ENCODE measurements at places on chromosomes 4 and X.

- no peak for DNase-seq
Observed at GRCh38 chrX:431056-431455, 44.3 kb upstream of the PPP2R3B start.

DNA sequence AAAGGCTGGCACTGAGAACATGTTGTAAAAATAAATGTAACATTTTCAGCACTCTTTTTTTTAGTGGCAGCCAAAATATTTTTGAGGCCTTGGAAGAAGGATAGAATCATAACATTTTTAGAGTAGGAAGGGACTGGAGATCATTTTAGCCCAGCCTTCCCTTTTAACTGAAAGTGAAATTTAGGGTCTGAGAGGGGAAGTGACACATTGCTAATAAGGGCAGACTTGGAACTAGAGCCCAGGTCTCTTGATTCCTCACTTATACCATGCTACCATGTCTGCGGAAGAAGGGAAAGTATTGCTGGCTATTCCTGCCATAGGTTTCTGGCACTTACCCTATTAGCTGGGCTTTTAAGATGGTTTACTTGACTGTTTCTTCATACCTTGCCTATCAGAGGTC, 4.8 kb downstream of the WDR44 start:
- no peak for DNase-seq

DNA sequence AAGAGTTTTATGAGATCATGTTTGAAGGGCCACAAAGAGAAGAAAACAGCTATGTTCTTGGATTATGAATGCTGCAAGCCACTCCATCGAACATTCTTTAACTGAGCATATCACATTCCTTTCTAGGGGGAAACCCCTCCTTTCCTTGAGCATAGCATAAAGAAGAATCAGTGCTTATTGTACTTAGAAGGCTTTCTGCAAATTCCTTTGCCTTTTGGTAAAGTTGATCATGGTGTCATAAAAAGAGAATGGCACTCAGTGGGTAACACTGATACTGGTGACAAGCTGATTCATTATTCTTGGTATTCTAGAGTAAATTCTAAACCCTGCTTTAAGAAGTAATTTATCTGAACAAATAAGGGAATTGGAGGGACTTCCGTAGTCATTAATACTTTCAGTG, 88.5 kb upstream of the GPR34 start:
- no peak for DNase-seq

GRCh38 chr4:36220776-36221175, 23.5 kb downstream of the ARAP2 start:
- DNase-seq: no peak

GRCh38 chrX:65601530-65602220, 65.8 kb upstream of the MSN start:
- no peak for DNase-seq

DNA sequence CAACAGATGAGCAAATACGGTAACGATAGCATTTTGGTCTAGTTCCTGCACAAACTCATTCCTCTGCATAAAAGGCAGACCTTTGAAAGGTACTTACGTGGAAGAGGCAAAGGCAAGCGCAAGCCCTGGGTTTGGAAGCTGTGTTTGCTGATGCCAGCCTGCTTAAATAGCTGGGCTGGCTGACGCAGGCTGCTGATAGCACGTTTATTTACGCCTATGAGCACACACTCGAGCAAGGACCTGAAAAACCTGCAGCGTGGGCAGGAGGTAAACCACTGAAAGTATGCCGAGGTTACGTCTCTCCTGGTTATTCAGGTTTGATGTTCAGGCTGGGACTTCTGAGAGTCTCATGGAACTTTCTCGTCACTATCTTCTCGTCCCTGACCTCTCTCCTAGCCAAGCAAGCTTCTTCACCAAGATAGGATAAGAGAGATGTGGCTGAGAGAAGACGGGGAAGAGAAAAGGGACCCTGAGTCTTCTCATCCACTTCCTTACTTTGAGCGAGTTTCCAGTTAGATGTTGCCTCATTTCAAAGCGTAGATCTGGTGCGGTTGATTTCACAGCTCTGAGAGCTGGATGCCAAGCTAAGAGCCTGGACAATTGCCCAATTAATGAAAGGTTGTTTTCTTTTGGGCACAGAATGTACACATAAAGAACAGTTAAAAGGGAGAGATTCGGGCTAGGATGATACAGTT, at the start of gene HOPX:
Gene HOPX (minus strand): TSS at position 139 of the 695 bp plus-strand sequence. CDS start 23,480 bp downstream, outside the sequence.
- DNase-seq: peak; percentile 29

DNA sequence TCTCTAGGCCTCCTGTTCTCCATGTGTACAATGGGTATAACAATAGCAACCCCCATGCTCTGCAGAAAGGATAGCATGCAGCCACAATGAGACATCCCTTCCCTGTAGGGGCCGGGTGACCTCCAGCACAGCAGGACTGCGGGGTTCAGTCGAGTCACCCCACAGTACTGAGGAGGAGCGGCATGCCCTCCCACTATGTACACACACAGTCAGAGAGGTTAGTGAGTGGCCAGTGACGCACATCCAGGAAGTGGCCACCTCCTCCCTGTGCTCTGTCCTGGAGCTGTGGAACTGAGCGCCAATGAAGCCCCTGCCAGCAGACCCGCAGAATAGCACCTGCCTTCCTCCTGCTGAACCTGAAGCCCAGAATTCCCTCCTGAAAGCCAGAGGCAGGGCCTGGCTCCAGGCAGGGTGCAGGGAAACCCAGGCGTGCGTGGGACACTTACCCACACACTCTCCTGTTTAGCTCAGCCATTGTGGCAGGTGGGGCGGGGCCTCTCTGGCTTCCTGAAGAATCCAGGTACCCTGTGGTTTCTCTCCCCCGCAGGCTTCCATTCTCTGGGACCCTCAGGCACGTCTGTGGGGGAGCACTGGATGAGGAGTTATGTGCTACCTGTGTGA, 50.0 kb downstream of the WFS1 start:
- no peak for DNase-seq

- no peak for DNase-seq
Observed at GRCh38 chrX:153744210-153745066, 19.6 kb upstream of the PLXNB3 start.

DNA sequence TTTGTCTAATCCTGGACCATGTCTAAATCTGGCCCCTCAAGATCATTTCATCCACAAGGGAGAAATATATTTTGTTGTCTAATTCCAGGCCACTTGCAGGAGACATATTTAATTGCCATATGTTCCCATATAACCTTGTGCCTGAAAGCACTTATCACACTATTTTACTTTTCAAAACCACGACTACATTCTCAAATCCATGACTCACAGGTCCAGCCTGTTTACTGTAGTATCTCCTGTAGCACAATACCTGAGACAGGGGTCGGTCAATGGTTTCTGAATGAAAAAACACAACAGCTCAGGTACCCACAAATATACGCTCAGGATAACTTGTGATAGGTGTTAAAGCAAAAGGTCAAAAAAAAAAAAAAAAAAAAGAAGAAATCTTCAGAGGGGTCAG, 60.9 kb downstream of the SEC24D start:
- no peak for DNase-seq

GRCh38 chr4:78687818-78688217, 88.3 kb upstream of the BMP2K start:
- DNase-seq: no peak

- DNase-seq: no peak
Observed at GRCh38 chrX:154751203-154751668, 359 bp upstream of the GAB3 start.

GRCh38 chrX:25016361-25016671, 551 bp upstream of the ARX start:
- no peak for DNase-seq

GRCh38 chrX:130805903-130806302, 97.1 kb downstream of the ENOX2 start:
- no peak for DNase-seq

- no peak for DNase-seq
Observed at GRCh38 chr4:122503214-122503613, 46.7 kb upstream of the IL2 start.

DNA sequence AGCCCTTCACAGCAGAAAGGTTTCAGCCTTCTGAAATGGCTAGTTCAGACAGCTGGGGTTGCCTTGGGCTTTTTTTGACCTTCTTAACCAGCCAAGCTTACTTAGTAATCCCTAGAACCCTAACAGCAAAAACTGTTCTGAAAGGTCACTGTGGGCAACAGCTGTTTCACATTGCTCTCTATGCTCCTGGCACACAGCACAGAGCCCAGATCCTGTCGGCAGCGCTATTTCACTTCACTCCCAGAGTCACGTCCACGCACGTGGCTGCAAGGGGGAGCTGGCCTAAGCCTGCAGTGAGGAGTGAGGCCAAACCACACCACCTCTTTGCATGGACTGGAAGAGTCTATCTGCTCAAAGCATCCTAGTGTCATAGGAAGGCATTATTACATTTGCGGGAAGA, 32.0 kb upstream of the STS start:
- DNase-seq: no peak

GRCh38 chrX:10514891-10515290, 105.5 kb downstream of the MID1 start:
- no peak for DNase-seq

- DNase-seq: no peak
Observed at GRCh38 chr4:176793060-176793605, 411 bp upstream of the VEGFC start.

- DNase-seq: no peak
Observed at GRCh38 chr4:131054489-131055019, 1958.6 kb downstream of the C4orf33 start.

DNA sequence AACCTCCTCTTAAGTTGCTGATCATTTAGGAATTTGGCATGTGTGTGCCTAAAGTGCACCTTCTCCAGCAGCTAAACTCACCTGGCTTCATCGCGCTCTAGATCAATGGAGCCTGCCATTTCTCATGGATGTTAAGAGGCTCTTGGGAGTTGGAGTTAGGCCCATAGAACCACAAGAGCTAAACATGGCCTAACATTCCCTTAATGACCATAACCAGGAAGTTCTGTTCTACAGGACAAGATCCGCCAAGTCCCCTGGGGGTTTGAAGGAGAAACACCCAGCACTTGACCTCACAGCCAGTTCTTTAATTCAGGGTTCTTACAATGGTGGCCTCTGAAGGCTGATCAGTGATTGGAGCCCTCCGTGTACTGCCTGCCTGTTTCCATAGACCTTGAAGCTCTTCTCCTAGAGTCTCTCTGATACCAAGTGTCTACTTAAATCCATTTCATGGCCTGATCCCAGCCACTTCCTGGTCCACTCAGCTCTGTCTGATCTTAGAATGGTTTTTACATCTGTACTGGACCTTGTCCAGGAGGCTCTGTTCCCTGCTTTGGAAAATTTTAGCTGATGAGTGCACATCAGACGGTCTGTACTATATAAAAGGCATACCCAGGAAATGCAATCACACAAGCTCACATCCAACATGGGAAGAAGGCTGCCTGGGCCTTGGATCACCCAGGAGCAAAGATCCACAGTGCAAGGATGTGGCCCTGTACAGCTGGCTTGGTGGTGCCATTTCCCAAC, 45.1 kb downstream of the RPS3A start:
- DNase-seq: no peak

- no peak for DNase-seq
Observed at GRCh38 chr4:158599150-158599549, 72.5 kb downstream of the C4orf46 start.

GRCh38 chrX:103442536-103442901, 66.2 kb downstream of the BEX3 start:
- no peak for DNase-seq

DNA sequence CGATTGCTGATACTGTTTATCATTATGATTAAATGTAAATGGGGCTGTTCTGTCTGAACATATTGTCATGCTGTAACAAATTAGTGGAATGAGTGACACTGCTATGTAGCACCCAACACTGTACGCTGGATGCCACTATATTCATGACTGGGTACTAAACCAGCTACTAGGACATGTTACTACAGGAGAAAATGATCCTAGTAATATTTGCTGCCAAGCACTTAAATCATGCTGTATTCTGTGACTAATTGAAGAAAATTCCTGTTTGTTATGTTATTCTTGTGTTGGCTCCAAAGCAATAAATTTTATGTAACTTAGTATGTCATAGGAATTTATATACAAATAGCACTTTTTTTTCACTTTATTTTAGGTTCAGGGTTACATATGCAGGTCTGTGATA, 804.2 kb downstream of the CENPC start:
- DNase-seq: no peak

DNA sequence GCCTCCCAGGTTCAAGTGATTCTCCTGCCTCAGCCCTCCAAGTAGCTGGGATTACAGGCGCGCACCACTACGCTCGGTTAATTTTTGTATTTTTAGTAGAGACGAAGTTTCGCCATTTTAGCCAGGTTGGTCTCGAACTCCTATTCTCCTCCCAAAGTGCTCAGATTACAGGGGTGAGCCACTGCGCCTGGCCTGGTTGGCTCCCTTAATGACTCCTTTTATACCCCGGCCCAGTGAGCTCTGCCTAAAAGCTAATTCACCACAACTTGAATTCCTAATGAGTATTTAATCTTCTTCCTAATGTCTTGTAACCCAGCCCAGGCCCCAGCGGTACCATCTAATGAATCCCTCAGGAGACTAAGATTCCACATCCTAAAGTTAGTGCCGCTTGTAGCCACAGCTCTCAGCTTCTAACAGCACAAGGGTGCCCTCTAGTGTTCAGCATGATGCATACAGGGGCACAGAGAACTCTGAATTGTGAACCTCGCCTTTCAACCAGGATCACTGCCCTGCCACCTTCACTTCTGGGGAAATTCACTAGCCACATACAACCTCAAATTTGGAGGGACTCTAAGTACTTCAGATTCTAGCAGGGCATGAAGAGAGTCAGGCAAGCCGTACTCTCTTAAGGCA, 89.5 kb downstream of the OR13H1 start:
- DNase-seq: peak; percentile 5

DNA sequence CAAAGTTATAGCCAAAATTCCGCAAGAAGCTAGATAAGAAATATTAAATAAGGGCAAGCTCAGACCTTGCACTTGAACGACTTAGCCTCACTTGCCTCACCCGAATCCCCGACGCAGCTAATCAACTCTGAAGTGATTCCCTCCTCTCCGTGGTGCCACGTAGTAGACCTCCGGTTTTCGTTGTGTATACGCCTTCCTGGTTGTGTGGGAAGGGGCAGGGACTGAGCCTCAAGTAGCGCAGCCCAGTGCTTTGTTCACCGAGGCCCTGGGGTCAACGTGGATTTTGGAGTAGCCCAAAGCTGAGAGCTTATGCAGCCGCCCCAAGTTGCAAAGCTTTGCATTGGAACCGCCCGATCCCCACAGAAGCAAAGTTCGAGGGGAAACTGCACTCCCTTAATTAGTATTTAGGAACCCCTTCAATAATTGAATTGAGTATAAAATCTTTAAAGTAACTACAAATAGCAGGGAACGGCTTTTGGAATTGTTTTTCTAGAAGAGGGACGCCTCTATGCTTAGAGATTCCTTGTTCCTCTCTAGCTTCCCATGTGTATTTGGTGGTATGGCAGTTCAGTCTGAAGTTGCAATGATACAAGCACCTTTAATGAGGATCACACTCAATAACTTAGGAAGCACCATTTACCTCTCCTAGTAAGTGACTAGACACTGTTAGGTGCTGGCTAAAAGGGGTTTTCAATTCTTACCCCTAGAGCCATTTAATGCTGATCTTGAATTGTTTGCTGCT, 55.7 kb downstream of the LINC00632 start:
- no peak for DNase-seq

DNA sequence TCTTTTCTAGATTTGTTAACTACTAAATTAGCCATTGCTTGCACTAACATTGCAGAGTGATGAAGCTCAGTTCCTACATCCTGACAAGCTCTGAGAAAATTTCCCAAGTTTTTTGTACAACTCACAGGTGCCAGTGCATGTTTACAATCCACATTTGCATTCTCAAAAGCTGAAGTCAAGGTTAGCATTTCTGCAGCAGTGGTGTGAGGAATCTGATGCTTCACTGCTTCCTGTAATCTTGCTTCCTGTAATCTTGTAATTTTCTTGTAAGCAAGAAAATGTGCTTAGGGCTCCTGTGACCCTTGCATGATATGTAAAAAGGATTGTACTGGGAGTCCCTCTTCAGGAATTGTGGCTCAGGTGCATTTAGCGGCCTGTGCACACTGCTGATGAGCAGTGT, 207.4 kb upstream of the CXCL13 start:
- DNase-seq: no peak

GRCh38 chrX:78333521-78333920, 6.1 kb upstream of the CYSLTR1 start:
- no peak for DNase-seq

All from activated gamma-delta T cell treated with anti-CD3 and anti-CD28 coated beads, Interleukin-2, amount 50 U/mL, for 16 hours (primary cell).